ENCODE measurements at places on chromosomes 16 and 17. TPM values are rescaled to one million over a fixed set of nuclear protein-coding genes. Genes with fewer than 3 reads are reported as not detected.
A peak's percentile ranks its signal among the peaks of the same experiment; 100 is the strongest.

GRCh38 chr17:68596411-68596945 lies 4.7 kb downstream of the FAM20A start:
- DNase-seq: no peak

ERAL1 gene
- 71.9 TPM for total RNA-seq

KRTAP4-4 gene
- total RNA-seq: not detected

- DNase-seq: no peak
These were observed 100.8 kb downstream of the SLC39A11 start for GRCh38 chr17:72991651-72992050.

NHERF2 gene
- 14.0 TPM for total RNA-seq

DNA sequence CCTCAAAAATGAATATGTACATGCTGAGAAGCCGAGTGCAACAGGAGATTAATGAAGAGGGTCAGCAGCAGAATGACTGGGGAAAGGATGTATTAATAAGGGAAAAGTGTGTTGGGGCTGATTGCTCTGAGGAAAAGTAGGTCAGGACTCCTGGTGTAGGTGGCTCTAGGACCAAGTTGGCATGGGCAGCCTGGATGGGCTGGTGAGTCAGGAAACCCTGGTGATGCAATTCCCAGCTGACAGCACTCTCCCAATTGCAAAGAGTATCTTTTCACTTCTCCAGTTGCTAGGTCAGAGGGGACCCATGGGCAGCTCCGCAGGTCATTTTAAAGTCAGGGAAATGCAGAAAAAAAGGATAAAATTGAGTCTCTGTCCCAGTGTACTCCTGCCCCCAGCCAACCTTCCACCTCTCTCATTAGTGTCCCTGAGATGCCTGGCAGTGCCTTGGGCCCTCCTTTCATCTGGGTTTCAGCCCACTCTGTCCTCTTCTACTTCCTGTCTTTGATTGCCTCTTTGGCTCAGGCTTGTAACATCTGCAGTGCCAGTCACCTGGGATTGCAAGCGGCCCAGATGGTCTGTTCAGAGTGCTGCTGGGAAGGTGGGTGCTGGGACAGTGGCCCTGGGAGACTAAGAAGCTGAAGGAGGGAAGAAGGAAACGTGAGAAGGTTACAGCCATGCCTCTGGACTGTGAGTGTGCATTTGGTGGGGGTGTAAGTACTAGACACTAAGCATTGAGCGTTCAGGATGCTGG lies 2177.2 kb downstream of the TP53TG3F start:
- no peak for DNase-seq

DNA sequence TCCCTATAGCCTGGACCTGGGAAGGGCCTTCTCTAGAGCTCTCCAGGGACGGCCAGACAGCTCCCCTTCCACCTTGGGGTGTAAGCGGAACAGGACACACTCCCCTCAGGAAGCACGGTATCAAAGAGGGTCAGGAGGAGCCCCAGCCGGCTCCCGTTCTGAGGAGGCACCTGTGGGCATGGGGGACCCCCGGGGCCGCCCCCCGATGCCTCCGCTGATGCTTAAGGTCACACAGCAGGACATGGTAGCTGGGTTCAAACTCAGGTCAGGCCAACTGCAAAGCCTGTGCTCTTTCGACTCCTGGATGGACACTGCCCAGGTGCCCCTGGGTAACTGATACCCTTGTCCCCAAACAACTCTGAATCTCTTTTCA lies 49.8 kb downstream of the CMIP start:
- no peak for DNase-seq

DNA sequence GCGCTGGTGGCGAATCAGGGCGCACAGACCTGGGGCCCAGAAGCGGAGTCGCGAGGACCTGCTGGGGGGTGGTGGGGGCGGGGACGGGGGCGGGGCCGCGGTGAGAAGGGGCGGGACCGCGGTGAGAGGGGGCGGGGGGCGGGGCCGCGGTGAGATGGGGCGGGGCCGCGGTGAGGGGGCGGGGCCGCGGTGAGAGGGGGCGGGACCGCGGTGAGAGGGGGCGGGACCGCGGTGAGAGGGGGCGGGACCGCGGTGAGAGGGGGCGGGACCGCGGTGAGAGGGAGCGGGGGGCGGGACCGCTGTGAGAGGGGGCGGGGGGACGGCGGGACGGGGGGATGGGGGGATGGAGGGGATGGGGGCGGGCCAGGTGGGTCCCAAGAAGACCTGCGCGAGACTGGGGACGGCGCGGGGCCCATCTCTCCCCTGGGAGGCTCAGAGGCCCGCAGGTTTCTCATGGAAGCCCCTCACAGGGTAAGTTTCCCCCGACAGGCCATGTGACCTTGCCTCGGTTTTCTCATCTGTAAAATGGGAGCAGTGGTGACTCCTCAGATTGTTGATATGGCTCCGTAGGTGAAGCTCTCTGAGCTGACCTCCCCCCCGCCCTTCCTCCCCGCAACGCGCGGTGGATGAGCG lies 28.6 kb upstream of the DBNDD1 start:
- peak; percentile 97 for DNase-seq

DNA sequence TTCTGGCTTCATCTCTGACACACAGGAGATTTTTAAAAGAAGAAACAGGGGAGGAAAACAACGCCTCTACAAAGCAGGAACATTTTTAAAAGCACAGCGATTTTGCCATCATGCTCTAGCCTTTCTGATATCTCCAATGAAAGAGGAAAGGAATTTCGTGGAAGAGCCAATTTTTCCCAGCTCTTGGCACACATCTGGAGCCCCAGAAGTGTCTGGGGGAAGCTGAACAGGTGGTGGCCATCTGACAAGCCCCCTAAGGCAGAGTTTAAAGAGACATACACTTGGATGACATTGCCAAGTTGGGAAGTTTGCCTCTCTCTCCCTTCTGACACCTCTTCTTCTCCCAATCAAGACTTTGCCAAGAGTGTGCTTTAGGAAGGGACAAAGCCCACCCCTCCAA lies 82.1 kb downstream of the CCT6B start:
- DNase-seq: no peak

- DNase-seq: no peak
These were observed 81.3 kb downstream of the HIC1 start for GRCh38 chr17:2136241-2136640.

MNT gene
- total RNA-seq: 9.0 TPM

TBX6 gene
- total RNA-seq: 2.9 TPM

ASPA gene
- total RNA-seq: not detected

DNA sequence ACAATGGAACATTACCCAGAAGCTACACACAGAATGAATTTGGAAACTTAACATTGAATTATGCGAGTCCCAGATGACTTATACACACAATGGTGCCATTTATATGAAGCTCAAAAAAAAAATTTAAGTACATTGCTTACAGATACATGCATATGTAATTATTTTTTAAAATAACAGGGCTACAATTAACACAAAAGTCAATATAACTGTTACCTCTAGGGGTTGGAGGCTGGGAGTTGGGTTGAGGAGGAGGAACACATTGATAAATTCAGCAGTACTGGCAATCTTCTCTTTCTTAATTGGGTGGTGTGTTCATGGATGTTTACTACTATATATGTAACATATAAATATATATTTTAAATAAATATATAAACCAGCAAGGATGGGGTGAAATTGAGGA lies 1.1 kb downstream of the ZNF23 start:
- no peak for DNase-seq

CA10 gene
- total RNA-seq: 0.31 TPM

DNA sequence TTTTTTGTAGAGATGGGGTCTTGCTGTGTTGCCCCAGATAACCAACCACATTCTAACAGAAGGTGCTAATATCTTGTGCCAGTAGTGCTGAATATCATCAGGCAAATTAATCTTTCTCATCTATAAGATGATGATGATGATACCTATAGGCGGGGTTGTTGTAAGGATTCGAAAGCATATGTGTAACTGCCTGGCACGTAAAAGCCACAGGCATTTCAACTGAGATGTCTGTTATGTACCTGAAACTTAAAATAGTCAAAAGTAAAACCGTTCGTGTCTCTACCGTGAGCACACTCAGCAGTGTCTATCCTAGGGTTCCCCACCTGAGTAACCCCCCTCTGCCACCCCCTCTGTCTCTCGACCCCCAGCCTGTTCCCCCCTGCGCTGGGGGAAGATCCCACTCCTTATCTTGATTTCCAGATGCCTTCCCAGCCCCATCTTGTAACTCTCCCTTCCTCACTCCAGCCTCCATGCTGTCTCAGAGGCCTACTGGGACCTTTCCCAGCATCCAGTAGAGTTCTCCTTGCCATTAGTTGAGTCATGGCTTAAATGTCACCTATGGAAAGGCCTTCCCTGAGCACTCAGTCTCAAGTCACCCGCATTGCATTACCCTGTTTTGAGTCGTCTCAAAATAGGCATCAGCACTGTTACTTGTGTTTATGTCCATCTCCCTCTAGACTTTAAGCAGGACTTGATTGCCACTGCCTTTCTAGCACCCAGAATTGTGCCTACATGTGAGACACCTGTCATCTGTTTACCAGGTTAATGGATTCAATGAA lies 34.1 kb downstream of the CDRT15 start:
- DNase-seq: no peak

GRCh38 chr17:51263006-51263405 lies 2.7 kb downstream of the UTP18 start:
- no peak for DNase-seq

DNA sequence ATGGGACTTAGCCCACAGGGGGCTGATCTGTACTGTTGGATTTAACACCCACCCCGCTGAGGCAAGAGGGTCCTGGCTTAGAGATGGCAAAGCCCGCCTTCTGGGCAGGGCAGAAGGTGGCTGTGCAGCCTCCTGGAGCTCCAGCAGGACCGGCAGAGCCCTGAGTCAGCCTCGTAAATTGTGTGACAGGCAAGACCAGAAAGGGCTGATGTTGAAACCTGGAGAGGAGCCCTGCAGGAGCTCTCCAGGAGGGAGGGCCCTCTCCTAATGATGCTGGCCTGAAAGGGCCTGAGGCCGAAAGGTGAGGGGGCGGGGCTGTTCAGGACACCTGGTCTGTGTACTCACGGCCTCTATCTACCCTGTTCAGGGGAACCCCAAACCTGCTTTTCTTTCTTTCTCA lies 22.5 kb upstream of the MYO15B start:
- DNase-seq: no peak

GRCh38 chr16:87595712-87596111 lies 6.6 kb upstream of the JPH3 start:
- no peak for DNase-seq

All from H7 (cell line).